ENCODE measurements at places on chromosomes 7 and 10.

GRCh38 chr10:14259696-14260566 is 70.8 kb downstream of the FRMD4A start:
- no peak for DNase-seq

DNA sequence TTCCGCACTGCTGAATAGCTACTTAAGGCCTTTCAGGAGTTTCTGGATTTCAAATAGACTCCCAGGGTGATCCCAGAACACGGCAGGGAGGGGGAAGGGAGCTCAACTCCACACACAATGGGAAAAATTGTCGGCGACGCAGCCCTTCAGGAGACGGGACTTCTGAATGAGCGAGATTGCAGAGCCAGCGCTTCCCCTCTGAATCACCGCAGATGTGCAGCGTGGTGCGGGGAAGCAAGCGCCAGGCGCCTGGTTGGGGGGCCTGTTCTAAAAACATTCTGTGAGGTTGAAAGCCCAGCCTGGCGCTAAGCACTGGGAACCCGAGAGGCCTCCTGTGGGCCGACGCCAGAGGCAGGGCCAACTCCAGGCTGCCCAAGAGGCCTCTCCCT is 163.3 kb downstream of the MAD1L1 start:
- DNase-seq = no peak

- no peak for DNase-seq
These were observed 266.4 kb upstream of the LYZL1 start for GRCh38 chr10:29022513-29022912.

DNA sequence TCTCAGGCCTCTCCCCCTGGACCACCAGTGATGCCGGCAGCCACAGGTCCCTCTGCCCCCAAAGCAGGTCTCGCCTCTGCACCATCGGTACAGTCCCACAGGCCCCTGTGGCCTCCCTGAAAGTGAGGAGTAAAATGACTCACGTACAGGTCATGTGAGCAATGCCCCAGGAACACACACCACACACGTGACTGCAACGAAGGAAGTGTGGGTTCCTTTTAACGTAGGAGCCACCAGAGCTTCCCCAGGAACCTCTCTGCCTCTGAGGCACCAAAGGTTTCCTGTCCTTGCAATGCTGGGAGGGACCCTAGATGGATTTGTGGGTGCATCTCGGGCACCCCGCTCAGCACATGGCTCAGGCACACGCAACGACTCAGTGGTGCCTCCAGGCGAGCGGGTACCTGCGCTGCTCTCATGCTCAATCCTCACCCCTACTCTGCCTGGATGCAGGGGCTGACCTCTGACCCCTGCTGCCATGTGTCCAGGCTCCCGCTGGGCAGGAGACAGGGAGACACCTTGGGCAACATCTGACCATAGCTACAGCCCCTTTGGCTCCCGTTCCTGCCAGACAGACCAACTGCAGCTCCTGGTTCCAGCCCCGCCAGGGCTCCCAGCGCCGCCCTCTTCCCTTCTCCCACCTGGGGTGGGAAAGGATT is 120.7 kb downstream of the PRKAG2 start:
- peak; percentile 56 for DNase-seq

GRCh38 chr7:155002411-155003091 is 373 bp downstream of the PAXIP1 start:
- DNase-seq = no peak

GRCh38 chr7:22435105-22435504 is 64.9 kb downstream of the STEAP1B start:
- DNase-seq = no peak

DNA sequence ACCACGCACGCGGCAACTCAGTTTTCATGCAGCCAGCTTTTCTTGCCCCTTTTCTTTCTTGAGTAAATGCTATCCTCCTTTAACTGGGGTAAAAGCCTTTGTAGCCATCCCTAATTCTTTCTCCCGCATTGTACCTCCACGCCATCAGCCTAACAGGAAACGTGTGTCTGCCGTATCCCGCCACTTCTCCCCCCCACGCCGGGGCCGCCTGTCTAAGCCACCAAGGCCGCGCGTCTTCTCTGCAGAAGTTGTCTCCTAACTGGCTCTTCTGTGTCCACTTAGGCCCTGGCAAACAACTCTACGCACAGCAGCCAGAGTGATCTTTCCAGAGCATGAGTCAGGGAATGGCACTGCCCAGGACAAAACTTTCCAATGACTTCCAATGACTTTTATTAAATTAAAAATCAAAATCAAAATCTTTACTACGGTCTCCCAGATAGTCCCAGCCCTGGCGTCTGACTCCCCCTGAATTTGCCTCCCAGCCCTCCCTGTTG is 74.6 kb downstream of the XRCC2 start:
- DNase-seq = no peak

- no peak for DNase-seq
These were observed 412.9 kb upstream of the NFE2L3 start for GRCh38 chr7:25739143-25739542.

GRCh38 chr7:116679500-116679899 is 7.5 kb downstream of the MET start:
- DNase-seq = no peak

DNA sequence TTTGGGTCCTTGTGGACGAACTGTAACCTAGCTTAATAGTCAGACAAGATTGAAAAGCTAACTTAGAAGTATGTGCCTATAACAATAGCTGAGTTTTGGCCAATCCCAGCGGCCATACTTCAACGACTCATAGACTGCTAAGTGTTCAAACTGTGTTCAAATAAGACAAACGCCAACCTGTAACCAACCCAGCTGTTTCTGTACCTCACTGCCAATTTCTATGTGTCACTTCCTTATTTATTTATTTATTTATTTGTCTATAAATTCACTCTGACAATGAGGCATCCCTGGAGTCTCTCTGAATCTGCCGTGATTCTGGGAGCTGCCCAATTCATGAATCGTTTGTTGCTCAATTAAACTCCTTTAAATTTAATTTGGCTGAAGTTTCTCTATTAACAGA is 21.7 kb downstream of the ST8SIA6 start:
- DNase-seq = no peak

DNA sequence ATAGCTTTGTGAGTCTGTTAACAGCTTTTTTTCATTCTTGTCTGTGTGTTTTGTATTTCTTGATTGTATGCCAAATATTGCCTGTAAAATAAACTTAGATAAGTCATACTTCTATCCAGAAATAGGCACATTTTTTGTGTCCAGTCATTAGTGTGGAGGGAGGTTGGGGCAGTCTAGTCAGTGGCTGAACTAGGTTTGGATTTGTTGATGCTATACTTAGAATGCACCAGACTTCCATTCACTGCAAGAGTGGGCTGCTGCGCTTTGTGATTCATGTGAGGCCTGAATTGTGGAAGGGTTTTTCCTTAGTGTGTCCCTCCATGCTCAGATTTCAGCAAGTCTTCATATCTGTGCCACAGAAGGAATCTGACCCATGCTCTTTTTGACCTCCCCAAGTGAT is 50.0 kb downstream of the TRUB1 start:
- DNase-seq = no peak
